K562 (cell line): ENCODE measurements at places on chromosomes 3 and 15.

DNA sequence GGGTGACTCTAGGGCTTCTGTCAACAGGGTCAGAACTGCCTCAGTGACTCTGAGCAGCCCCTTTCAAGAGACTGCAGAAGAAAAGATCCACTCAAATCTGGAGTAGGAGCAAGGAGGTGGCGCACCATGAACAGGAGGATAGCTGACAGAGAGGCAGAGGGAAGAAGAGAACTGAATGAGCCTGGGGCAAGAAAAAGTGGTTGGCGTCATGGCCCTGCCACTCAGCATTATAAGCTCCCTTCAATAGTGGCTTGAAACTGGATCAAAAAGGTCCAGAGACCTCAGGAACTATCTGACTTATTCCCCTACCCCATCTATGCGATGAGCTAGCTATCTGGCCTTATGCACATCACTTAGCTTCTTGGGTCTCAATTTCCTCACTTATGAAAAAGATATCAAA is 66.6 kb downstream of the NCEH1 start:
- DNase-seq, result no peak

- peak; percentile 19 for DNase-seq
Observed at GRCh38 chr3:128577711-128578110, 72.9 kb downstream of the RPN1 start.

- no peak for DNase-seq
Observed at GRCh38 chr3:43034200-43034599, 55.1 kb downstream of the GASK1A start.

- DNase-seq, result no peak
Observed at GRCh38 chr3:177646749-177647148, 449.5 kb upstream of the TBL1XR1 start.

DNA sequence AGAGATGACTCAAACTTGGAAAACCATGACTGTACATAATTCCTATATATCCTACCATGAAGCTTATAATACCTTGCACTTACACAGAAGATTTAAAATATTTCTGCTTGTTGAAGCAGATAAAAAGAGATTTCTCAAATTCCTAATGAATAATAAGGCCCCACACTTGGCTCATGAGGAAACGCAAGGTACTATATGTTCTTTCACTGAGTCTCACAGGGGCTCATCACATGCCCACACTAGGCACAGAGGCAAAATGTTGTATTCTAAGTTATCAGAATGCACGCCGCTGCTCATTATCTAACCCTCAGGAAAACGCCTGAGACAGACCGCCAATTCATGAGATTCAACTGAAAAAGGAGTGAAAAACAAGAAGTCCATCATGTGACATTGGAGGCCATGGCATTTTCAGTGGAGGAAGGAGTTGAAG is 5.6 kb downstream of the MYO1E start:
- no peak for DNase-seq

DNA sequence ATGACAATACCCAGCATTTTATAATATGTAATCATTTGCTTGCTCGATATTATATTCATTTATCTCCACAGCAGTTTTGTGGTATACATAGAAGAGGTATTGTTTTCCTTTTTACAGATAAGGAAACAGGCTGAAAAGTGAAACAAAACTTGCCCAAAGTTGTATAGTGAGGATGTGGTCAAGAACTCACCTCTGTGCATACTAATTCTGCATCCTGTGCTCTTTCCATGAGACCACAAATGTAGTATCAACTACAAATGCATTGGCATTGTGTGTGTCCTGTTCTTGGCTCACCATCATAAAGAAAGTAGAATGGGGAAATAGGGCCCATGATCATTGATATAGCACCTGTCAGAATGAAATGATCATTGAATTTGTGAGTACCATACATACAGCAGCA is 167.3 kb downstream of the NECTIN3 start:
- DNase-seq, result no peak

DNA sequence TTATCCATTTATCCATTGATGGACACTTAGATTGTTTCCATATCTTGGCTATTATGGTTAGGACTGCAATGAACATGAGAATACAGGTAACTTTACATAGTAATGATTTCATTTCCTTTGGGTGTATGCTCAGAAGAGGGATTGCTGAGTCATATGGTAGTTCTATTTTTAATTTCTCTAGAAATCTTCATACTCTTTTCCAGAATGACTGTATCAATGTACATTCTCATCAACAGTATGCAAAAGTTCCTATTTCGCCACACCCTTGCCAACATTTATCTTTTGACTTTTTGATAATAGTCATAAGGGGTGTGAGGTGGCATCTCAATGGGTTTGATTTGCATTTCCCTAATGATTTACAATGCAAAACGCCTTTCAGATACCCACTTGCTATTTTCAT is 6.2 kb upstream of the NIPA1 start:
- DNase-seq, result no peak

DNA sequence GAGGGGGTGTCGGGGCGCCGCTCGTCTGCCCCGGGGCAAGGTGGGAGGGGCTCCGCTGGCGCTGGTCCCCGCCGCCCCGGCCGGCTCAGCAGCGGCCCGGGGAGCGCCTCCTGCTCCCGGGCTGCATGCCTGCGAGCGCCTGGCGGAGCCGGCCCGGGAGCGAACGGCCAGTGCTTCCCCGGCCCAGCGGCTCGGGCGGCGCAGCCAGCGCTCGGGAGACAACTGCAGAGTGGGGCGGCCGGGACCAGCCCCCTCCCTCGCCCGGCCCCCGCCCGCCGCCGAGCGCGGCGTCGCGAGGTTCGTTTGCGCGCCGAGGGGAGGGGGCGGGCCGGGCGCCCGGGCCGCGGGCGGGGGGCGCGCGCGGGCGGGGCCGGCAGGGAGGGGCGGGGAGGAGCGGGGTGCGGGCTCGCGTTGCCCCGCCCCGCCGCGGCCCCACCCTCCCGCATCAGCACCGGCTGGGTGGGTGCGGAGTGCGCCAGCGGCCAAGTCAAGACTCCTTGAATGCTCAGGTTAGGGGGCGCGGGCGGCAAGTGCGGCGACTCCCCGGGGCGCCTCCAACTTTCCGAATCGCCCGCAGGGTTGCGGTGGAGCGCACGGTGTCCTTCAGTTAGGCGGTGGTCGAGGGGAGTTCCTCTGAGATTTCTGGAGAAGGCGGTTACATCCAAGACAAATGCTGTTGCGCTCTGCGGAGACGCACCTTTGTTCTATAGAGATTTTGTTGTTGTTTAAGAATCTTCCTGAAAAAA is at the start of gene RGMA:
Gene RGMA (minus strand): TSS at position 231 of the 746 bp plus-strand sequence. CDS start 279 bp downstream, outside the sequence.
- DNase-seq, result no peak

- no peak for DNase-seq
Observed at GRCh38 chr3:43752905-43753304, 62.2 kb downstream of the ABHD5 start.

- no peak for DNase-seq
Observed at GRCh38 chr3:52132041-52132440, 22.2 kb downstream of the POC1A start.
